ENCODE measurements at places on chromosomes 2 and 18. TPM values are rescaled to one million over a fixed set of nuclear protein-coding genes. Genes with fewer than 3 reads are reported as not detected.

DNA sequence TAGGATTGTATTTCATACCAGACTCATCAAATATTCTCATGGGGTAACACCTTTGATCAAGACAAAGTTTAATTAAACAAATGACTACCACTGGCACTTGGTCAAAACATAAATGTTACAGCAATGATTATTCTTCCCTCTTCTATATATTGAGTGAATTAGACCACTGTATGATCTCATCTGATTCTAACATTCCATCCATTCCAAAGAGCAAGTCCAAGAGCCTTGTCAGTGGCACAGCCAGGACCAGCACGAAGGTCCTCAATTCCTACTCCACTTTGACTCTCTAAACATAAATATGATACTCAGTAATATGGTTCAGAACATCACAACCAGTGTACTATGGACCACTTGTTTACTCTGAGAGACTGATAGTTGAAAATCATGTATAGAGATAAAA is 86.4 kb downstream of the AP1S3 start:
- no peak for DNase-seq
- H3K36me3 ChIP-seq: no peaks in the 10 kb centered on the region
- H3K4me1 ChIP-seq: no peaks in the 10 kb centered on the region
- no peak overlapping the region for H3K4me3 ChIP-seq
- no peaks in the 10 kb centered on the region for H3K27me3 ChIP-seq

DNA sequence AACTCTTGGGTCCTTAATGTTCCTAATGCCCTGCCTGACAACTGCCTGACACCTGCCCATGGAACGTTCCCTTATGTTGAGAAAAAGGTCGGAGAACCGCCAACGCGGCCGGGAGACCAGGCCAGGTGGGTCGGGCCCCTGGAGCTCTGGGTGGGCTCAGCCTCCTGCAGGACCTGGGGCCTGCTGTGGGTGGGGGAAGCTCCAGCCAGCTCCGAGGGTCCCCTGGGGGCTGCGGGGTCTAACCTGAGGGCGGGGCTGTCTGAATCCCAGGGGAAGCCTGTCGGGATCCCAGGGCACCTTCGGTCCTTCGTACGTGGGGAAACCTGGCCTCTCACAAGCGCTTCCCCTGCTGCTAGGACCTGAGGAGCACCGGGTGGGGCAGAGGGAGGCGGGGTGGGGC is 296.0 kb downstream of the NDUFA10 start:
- H3K4me1 ChIP-seq: no peaks in the 10 kb centered on the region
- no peaks in the 10 kb centered on the region for H3K27me3 ChIP-seq
- H3K36me3 ChIP-seq: no peaks in the 10 kb centered on the region

DNA sequence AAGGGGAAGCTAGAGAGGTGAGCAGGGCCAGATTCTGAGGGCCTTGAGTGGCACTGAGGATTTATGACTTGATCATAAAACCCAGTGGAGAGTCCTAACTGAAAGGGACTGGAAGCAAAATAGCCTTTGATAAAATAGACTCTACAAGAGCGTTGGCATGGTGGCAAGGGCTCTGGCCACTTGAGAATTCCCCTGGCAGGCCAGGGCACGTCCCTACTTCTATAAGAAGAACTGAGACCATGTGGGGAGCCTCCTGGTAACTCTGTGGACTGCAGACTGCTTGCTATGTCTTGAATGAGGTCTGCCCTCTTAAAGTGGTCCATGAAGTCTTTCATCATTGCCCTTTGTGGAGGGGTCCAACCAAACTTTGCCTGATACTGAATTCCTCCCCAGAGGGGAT is 324.8 kb downstream of the ALK start:
- peaks cover 19% of the 10 kb centered on the region for H3K4me1 ChIP-seq
- H3K36me3 ChIP-seq: no peaks in the 10 kb centered on the region
- H3K27ac ChIP-seq: no peak overlapping the region
- no peak overlapping the region for H3K4me3 ChIP-seq
- no peak for DNase-seq

GRCh38 chr2:152506843-152507242 is 171.9 kb downstream of the FMNL2 start:
- no peaks in the 10 kb centered on the region for H3K36me3 ChIP-seq
- no peak for DNase-seq

The ADAM23 gene
- total RNA-seq: 0.03 TPM

DNA sequence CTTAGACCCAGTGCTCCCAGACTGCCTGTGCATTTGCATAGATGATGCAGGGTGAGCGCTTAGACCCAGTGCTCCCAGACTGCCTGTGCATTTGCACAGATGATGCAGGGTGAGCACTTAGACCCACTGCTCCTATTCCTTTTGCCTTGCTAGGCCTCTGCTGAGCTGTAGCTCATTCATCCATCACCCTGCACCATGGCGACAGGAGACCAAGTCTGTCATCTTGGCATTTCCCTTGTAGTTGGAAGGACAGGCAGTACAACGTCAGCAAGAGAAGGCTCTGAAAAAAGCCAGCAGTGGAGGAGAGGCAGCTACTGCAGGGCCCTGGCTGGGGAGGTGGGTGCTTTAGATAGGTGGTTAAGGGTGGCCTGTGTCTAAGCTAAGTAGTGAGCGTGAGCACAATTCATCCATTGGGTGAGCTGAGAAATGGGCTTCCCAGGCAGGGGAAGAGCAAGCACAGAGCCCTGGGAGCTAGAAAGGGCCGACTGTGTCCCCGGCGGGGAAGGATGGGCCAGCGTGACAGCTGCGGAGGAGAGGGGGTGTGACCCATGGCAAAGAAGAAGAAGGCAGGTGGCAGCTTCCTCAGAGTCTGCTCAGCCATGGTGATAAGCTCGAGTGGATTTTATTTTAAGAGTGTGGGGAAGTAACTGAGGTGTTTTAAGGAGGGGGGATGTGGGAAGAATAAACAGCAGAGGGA is 108.8 kb downstream of the LPIN1 start:
- H3K27me3 ChIP-seq: no peaks in the 10 kb centered on the region
- H3K4me3 ChIP-seq: no peak overlapping the region
- H3K4me1 ChIP-seq: no peaks in the 10 kb centered on the region
- H3K27ac ChIP-seq: no peak overlapping the region

The AP1S3 gene
- total RNA-seq: 6.4 TPM

- no peaks in the 10 kb centered on the region for H3K4me1 ChIP-seq
- DNase-seq: no peak
- H3K27me3 ChIP-seq: no peaks in the 10 kb centered on the region
- no peak overlapping the region for H3K4me3 ChIP-seq
Observed at GRCh38 chr2:147501968-147502367, 342.9 kb upstream of the ACVR2A start.

The GALNT3 gene
- 2.2 TPM for total RNA-seq

DNA sequence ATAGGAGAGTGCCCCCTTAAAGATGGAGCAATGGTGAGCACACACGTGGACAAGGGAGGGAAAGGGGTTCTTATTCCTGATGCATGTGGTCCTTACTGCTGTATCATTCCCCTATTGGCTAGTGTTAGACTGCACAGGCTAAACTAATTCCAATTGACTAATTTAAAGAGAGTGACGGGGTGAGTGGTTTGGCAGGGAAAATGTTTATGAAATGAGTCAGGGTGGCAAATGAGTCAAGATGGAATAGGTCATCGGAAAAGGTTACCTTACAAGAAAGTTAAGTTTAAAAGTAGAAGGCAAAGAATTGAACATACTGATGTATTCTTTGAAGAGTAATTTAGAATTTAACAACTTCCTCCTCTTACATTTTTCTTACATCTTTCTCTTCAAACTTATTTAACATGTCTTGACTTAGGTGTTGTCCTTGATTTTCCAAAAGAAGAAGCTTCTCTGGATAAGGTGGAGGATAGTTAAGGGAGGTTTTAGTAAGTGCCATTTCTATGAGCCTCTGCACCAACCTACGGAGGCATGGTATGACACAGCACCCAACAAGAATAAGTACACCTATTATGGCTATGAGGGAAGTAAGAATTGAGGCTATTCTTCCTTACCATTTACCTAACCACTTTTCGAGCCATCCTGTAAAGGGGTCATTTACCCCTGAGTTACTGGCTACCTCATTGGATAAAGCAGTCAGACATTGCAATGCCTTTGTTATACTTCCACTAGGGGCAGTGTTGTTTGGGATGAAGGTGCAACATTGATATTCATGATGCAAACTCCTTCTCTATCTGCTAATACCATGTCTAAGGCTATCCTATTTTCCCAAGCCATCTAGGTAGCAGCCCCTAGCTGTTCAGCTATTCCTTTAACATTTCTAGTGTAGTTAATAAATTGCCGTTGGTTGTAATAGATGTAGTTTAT is 1345.8 kb upstream of the LRRTM1 start:
- no peaks in the 10 kb centered on the region for H3K36me3 ChIP-seq
- no peak overlapping the region for H3K4me3 ChIP-seq
- H3K27me3 ChIP-seq: no peaks in the 10 kb centered on the region
- H3K27ac ChIP-seq: no peak overlapping the region
- no peak for DNase-seq

DNA sequence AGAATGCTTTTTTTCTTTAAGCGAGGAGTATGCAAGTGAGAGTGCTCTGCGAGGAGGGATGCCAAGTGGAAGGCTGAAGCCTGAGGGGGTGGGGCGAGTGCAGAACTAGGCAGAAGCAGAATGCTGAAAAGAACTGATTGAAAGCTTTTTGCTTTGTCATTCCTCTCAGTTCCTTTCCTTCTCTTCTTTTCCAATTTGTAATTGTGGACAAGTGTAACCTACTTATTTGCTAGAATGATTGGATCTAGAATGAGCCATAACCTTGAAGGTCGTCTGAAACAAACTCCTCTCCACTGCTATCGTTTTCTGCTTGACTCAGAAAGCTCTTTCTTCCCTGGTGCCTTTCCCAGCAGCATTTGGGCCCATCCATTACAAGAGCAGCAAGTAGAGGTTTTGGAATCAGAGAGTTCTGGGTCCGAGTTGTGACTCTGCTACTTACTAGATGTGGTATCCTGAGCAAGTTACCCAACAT is 115.3 kb downstream of the METTL8 start:
- H3K4me3 ChIP-seq: no peak overlapping the region
- 0 out of 2 replicates have a peak, but pooled peaks cover 3% of the 10 kb centered on the region for H3K36me3 ChIP-seq
- no peak for DNase-seq
- H3K27me3 ChIP-seq: no peaks in the 10 kb centered on the region
- H3K4me1 ChIP-seq: no peaks in the 10 kb centered on the region
- H3K27ac ChIP-seq: no peak overlapping the region
